Cardiac fibroblast (primary cell): ENCODE measurements at places on chromosomes 12 and 14.

GRCh38 chr14:91964724-91965123, 17.2 kb upstream of the FBLN5 start:
- no peak for DNase-seq

DNA sequence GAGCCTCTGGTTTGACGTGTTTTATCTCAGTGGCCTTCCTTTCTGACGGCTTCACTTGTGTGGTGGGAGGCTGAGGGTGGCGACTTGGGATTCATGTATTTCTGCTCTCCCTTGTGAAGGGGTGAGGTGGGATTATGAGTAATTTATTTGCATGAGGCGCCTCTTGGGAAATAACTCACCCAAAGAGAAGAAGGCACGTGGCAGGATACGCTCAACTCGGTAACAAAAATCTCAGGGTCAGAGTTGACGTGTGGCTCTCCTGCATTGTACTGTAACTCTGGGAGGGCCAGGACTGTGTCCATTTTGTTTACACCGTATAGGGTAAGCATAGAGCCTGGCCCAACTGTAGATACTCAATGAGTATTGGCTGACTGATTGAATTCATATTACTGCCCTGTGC, 14.6 kb upstream of the C1S start:
- peak; percentile 15 for DNase-seq

GRCh38 chr12:41096797-41097196, 91.3 kb upstream of the PDZRN4 start:
- DNase-seq: no peak

DNA sequence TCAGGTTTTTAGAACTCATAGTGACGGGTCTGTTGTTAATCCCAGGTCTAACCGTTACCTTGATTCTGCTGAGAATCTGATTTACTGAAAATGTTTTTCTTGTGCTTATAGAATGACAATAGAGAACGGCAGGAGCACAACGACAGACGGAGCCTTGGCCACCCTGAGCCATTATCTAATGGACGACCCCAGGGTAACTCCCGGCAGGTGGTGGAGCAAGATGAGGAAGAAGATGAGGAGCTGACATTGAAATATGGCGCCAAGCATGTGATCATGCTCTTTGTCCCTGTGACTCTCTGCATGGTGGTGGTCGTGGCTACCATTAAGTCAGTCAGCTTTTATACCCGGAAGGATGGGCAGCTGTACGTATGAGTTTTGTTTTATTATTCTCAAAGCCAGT, 34.4 kb downstream of the PSEN1 start:
- no peak for DNase-seq

DNA sequence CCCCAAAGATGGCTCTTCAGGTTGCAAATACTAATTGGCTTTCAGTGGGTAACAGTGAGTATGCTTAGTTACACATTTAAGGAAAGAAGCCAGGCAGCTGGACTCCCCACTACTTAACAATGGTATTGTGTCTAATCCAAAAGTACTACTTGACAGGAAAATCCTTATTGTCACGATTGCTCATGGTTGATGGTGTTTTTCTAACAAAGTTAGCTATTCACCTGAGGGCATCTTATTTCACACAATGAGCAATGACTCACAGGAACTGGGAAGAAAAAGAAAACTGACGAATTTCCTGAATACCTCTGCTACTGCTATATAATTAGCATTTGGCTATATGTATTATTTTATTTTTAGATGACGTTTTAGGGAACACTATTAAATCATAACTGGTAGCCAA, 33.4 kb upstream of the ALG10 start:
- peak; percentile 27 for DNase-seq

DNA sequence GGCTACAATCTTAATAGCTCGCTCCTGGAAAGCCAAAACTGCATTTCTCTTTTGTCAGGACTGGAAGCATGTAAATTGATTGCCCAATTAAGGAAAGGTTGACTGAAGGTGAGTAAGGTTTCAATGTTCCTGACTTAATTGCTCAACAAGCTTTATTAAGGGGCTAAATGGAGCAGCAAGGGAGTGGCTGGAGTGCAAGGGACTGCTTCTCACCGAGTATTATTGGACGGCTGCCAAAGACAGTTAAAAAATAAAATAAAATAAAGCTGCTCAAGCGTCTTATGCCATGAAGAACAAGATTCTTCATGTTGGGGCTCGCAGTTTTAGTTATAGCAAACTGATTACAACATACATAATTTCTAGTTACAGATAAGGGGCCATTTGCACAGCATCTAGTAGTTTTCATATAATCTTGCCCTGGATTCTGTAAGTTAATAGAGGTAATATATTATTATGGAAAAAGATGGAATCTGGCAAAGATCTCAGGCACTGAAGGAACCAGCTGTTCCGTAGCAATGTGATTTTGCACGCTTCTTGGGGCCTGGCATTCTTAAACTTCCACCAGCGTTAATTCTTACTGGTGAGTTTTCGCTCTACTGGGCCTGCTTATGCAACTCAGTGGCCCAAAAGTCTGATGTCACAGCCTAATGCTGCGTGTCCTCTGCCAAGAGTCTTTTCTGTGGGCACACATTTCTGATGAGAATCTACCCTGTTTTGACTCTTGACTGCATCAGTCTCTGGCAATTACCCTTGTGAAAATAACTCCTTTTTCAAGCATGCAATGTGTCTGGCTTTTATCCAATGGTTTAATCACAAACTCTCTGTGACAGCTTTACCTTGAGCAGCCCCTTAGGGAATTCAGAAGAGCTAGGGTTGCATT, 108.5 kb downstream of the SLC38A1 start:
- DNase-seq: peak; percentile 81

GRCh38 chr12:65948320-65949008, 124.2 kb downstream of the HMGA2 start:
- DNase-seq: peak; percentile 98

DNA sequence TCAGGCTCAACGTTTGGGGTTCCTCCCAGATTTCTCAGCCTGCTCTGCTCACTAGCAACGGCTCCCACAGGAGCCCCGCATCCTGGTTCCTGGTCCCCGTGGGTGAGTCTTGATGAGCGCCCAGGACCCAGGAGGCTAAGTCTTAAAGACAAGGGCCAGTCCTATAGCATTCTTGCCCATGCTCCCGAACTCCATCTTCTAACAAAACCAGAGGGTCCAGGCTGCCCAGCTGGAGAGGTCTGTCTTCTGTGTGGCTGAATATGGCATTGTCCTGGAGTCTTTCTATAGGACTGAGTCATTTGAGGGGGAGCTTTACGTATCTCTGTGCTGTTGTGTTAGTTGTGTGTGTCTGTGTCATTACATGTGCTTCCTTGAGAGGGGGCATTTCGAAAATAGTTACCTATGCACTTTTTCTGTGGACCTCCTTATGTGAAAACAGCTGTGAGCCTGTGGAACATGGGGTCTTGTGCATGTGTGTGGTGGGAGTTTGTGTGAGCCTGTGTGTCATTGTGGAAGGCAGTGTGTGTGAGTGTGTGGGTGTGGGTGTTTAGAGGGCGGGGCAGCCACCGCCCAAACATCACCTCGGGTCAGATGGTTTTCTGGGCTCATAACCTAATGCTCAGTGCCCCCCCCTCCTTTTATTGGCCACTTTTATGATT, 9.1 kb upstream of the TBX5 start:
- DNase-seq: no peak

DNA sequence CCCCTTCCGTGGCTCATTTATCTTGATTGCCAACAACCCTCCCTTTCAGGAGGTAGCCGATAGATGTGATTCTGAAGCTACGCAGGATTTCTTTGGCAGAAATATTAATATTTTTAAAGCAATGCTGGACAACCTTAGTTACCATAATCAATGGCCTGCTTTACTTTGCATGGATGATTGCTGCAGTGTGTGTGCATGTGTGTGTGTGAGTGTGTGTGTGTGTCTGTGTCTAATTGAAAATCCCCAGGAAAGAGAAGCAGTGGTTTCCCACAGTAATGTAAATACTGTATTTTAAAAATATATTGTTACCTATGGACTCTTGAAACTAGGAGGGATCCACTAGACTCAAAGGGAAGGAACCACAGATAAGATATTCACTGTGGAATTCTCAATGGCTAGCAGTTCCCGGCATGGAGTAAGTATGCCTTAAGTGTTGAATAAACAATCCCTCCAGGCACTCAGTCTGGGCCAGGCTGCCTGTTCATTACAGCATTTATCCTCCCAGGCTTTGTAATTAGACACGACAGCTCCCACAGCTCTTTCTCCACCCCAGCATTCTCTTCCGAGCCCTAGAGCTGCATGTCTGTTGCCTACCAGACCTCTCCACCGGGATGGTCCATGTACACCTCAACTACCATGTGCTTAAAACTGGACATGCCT, 22.5 kb upstream of the C14orf132 start:
- no peak for DNase-seq

DNA sequence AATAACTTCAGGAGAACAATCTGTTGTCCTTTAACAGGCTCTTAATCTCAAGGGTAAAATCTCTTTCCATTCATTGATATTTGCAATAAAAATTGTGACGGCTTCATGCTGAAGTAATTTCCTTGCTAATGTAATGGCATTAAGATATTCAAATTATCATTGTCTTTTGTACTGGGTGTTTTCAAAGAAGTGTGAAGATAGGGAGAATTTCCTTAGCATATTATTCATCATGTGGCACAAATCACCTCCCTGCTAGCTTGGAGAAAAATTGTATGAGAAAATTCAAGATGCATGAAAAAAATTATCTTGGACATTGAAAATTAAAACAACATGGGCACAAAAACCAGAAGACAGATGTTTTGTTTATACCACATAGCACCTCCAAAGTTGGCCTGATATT, 63.6 kb upstream of the ARID2 start:
- no peak for DNase-seq
